Forelimb muscle (tissue), 1 donor: ENCODE measurements at places on chromosomes 2 and 18.

DNA sequence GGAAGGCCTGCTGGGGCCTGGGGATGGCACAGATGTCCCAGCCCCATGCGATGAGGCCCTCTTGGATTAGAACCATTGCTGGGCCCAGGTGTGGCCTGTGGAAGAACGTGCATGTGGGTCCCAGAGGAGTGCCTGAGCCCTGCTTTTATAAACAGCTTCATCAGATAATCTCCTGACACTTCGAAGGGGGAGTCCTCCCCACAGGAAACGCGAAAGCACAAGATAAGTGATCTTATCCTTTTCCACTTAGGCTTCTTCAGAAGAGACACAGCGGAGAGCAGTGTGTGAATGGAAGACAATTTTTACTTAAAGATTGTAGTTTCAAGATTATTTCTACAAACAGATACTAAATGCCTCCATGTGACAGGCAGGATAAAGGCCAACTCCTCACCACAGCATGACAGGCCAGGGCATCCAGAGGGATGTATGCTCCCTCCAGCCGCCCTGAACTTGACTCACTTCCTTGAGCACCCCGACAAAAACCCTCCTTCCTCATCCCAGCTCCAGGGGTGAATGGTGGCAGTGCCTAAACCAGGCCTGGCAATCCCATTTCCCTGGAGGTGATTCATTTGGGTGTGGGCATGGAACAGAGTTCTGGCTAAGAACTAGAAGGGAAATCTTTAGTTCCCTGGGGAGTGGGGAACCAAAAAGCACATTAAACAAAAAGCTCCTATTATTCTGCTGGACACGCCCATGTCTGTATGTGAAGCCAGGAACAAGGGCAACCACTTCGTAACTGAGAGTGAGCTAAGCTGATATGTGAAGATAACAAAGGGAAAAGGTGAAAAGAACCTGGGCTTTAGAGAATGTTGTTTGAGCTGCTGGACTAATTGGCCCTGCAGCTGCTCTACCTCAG is 56.2 kb upstream of the TMEM163 start:
- DNase-seq = no peak

GRCh38 chr2:21748501-21748900 is 624.7 kb downstream of the TDRD15 start:
- DNase-seq = no peak

DNA sequence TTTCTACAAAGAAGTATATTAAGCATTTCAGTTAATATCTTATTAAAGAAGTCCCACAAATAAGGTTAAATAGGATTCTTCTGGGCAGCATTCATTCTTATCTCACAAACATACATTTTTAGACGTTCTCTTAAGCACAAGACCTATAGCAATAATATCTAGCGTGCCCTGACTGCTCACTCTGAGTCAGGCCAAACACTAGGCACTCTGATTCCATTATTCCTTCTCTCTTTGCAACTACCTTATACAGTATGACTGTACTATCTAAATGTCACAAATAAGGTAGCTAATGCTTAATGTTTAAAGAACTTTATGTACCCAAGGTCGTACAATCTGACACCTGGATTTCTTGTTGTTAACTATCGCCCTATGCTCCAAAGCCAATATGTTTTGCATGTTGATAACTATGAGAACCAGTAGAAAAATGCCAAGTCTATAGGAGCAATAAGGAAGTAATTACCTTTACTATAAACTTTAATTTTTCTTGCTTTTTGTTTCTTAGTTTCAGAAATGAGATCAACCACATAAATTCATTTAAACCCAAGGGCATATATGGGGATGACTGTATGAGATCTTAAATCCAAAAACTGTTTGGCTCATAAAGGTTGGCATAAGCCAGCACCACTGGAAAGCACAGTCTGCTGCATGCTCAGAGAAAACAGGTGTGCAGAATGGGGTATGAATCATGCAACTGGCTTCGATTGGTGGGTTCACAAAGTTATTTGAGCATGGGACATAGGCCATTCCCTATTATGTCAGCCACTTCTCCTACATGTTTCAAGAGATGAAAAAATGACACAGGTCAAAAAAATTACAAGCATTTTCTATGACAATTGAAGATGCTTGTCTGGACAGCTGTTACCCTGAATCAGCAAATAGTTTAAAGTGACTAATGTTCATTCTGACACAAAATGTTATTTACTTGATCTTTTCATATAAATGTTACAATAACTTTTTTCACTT is 352.0 kb downstream of the IRS1 start:
- DNase-seq = no peak

GRCh38 chr2:150612957-150613710 is 125.7 kb upstream of the RND3 start:
- no peak for DNase-seq

DNA sequence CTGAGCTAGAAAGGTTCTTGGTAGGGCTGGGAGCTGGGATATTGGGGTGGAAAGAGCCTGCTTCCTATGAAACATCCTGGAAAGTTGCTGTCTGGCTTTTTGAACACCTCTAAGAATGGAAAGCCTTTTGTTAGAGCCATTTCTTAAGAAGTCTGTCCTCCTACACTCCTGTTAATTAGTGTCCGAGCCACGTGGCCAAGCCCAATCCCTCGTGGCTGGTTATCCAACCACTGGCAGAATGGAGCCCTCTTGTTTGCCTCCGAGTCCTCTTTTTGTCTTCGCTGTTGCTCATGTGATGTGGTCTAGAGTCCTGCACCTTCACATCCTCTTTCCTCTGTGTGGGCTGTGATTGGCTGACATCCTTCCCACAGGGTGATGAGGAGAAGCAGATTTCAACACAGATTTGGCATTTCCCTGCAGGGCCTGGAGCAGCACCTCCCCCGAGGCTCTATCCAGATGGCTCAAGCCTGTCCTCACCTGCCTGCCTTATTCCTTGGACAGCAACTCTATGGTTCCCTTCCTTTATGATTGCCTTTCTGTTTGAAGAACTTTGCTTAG is 8.2 kb upstream of the TOGARAM2 start:
- no peak for DNase-seq
